ACHN (cell line): ENCODE measurements at places on chromosomes 1 and 21.

DNA sequence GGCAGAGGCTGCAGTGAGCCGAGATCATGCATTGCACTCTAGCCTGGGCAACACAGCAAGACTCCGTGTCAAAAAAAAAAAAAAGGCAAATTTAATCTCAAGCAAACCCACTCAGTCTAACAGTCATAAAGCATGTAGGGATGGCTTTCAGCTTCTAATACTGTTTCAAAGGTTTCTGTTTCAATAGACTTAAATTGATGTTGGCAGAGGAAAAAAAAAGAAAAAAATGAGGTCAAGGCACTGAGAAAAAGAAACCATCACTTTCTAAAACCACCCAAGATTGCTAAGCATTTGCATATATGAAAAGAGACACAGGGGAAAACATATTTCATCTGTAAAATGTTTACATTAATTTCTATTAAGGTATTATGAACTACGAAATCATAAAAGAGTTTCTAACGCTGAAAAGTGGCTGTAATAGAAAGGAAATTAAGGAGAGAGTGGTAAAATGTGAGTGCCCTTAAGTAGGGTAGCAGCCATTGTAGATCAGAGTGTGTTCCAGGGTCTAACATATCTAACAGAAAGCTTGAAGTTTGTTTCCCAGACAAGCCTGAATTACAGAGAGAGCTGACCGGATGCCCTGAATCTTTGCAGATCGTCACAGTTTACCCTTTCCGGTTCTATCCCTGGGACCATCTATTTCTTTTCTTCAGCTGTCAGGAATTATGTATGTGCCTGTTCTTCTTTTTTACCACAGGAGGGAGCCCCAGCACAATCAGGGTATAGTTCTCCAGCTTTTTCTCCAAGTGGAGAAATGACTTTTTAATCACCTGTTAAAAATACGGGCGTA lies 70.0 kb downstream of the PLD5 start:
- peak; percentile 54 for DNase-seq

- DNase-seq = no peak
Observed at GRCh38 chr1:46606255-46606965, 2.3 kb upstream of the MKNK1 start.

- peak; percentile 35 for DNase-seq
Observed at GRCh38 chr1:36322786-36323635, 434 bp downstream of the EVA1B start.

- no peak for DNase-seq
Observed at GRCh38 chr21:34609933-34610549, 4.9 kb downstream of the RCAN1 start.

DNA sequence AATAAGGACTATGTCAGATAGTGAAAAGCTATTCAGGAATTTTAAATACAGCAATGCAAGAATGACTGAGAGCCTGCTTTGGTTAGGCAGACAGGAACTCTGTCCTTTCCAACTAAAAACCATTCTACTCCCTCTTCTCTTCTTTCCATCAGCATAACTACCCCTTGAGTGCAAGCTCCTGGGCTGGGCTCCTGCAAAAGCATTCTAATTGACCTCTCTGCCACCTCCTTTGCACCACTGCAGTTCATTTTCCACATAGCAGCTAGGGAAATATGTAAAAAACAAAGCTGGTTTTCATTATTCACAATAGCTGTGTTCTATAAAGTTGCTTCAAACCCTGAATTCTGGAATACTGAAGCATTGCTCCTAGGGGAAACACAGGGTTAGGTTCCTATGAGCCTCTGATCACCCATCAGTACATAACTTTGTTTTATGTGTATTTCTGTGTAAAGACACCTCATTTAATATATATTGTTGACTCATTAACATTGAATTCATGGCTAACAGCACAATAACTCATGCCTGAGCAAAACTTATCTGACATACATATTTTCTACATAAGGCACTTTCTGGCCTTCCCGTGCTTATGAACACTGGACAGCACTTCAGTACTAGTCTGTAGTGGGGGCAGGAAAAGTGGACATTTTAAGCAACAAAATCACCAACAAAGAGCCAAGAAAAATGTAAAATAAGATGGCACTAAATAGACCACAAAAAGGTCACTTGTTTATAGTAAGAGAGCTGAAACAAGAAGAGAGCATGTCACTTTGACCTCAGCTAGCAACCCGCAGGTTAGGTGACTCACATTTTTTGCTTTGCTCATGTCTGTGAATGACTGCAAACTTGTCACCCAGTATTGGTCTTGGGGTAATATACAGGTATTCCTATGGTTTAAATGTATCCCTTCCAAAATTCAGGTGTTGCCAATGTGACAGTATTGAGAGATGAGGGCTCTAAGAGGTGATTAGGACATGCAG lies 57.9 kb upstream of the IRF2BP2 start:
- no peak for DNase-seq

- no peak for DNase-seq
Observed at GRCh38 chr1:200889571-200889970, 5.1 kb upstream of the INAVA start.

- no peak for DNase-seq
Observed at GRCh38 chr1:168512864-168513595, 30.8 kb downstream of the XCL2 start.

GRCh38 chr1:48728584-48728983 lies 48.1 kb downstream of the BEND5 start:
- no peak for DNase-seq

- no peak for DNase-seq
Observed at GRCh38 chr1:109926662-109927300, 16.1 kb downstream of the CSF1 start.
